Natural killer cell treated with Interleukin-12 subunit alpha and Interleukin-12 subunit beta and Interleukin-15 and Interleukin-18, amount 100 ng/mL, for 72 hours (primary cell): ENCODE measurements at places on chromosomes 11 and 22. TPM values are rescaled to one million over a fixed set of nuclear protein-coding genes. Genes with fewer than 3 reads are reported as not detected.

- no peaks in the 10 kb centered on the region for H3K4me1 ChIP-seq
- H3K27me3 ChIP-seq: no peaks in the 10 kb centered on the region
- no peak for DNase-seq
- H3K4me3 ChIP-seq: no peak overlapping the region
- no peak overlapping the region for H3K27ac ChIP-seq
Observed at GRCh38 chr11:107293677-107294344, 163.8 kb downstream of the CWF19L2 start.

DNA sequence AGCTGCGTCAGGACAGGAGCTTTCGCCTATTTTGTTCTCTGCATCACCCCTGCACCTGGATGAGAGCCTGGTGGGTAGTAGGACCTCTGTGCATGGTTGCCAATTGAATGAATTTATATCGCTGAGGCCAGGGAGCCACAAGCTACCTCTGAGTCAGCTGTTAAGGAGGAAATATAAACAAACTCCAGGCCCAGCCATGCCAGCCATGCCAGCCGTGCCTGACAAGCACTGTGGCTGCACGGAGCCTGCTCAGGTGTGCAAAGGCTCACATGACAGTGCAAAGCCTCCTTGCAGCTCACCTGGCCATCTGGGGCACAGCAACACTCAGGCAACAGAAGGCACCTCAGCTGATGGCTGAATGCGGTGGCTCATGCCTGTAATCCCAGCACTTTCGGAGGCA is 33.7 kb upstream of the LINC01488 start:
- H3K4me1 ChIP-seq: no peaks in the 10 kb centered on the region
- H3K4me3 ChIP-seq: no peak overlapping the region

GRCh38 chr22:29478326-29479276 is 1.4 kb upstream of the NEFH start:
- DNase-seq: no peak
- peaks cover 29% of the 10 kb centered on the region for H3K27me3 ChIP-seq
- no peaks in the 10 kb centered on the region for H3K36me3 ChIP-seq
- peak overlapping the region; percentile 16 for H3K4me3 ChIP-seq

GRCh38 chr22:21650823-21651520 is 8.9 kb downstream of the SDF2L1 start:
- H3K27ac ChIP-seq: peak overlapping the region; percentile 87
- H3K27me3 ChIP-seq: no peaks in the 10 kb centered on the region
- H3K4me1 ChIP-seq: peaks cover 31% of the 10 kb centered on the region
- DNase-seq: peak; percentile 34
- H3K36me3 ChIP-seq: peaks cover 8% of the 10 kb centered on the region
- peak overlapping the region; percentile 82 for H3K4me3 ChIP-seq

- H3K4me1 ChIP-seq: no peaks in the 10 kb centered on the region
- no peaks in the 10 kb centered on the region for H3K27me3 ChIP-seq
- no peak overlapping the region for H3K4me3 ChIP-seq
- no peak for DNase-seq
Observed at GRCh38 chr22:23878219-23878618, 16.0 kb upstream of the MIF start.

- no peak for DNase-seq
- no peaks in the 10 kb centered on the region for H3K36me3 ChIP-seq
- no peak overlapping the region for H3K27ac ChIP-seq
- no peak overlapping the region for H3K4me3 ChIP-seq
- H3K27me3 ChIP-seq: no peaks in the 10 kb centered on the region
Observed at GRCh38 chr11:28962502-28962901, 854.3 kb downstream of the METTL15 start.

FADS3 gene
- total RNA-seq: 13.2 TPM

HBG1 gene
- not detected for total RNA-seq

MRGPRX3 gene
- not detected for total RNA-seq
